Putamen (tissue), 1 donor: ENCODE measurements at places on chromosomes 12 and 14.

DNA sequence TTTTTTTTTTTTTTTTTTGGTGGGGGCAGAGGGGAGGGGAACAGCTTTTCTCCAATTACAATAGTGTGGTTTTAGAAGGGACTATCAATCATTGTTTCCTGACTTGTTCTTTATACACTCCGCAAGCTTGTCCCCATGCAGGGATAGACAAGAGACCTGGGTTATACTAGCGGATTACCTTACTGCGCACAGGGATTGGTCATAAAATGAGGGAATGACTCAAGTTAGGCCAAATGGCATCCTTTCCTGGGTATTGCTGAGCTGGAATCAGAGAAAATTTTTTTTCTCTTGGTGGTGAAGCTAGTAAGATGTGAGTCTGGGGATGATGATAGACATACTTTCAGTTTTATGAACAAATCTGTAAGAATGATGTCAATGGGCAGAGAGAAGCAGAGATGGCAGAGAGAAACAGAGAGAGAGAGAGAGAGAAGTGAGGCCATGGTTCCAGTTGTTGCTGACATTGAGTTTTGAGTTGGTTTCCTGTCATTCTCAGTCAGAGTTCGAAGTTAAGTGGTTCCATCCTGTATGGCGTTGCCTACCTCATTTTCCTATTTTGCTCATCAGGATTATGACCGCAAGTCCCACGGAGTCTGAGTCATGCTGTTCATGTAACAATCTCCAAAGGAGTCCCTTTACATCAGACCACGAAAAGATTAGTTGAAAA, 59.1 kb upstream of the OTOGL start:
- DNase-seq, result no peak

DNA sequence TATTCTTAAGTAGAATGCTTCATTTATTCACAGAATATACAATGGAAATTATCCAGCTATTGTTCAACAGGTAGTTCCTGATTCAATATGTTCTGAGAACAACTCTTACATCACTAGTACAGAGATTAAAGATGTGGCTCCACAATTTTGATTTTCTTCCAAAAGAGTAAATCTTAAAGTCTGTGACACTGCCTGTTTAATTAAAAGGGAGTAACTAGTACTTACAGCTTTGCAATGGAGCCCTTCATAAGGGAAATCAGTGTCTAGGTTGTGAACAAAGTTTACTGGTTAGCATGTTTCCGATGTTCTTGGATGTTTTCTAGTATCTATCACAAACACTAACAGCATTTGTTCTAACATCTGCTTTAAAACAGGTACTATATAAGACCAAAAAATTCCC, 30.8 kb downstream of the MIA2 start:
- DNase-seq, result no peak

GRCh38 chr12:6548966-6549683, 6.7 kb downstream of the IFFO1 start:
- DNase-seq, result no peak

- DNase-seq, result no peak
Measured at GRCh38 chr14:60506010-60506409, 2.9 kb upstream of the SIX6 start.

- DNase-seq, result no peak
Measured at GRCh38 chr14:49970474-49971147, 77.7 kb downstream of the ARF6 start.

DNA sequence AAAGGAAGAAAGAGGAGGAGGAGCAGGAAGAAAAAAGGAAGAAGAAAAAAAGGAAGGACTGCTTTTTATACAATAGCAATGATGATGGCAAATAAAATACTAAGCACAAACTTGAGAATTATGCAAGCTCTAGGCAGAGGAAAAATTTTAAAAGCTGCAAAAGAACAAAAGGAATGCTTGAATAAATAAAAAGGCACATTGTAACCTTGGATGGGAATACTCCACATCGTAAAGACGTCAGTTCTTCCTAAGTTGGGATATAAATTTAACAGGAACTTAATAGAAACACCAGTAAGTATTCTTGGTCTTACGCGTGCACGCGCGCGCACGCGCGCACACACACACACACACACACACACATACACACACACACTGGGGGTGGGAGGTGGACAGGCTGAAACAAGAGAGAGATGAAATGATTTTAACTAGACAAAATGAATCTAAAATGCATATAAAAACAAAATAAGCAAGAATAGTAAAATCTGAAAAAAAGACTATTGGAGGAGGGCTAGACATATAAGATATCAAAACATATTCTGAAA, 43.0 kb downstream of the SERPINA3 start:
- DNase-seq, result no peak

- DNase-seq, result no peak
Measured at GRCh38 chr14:32472076-32472475, 143.0 kb downstream of the AKAP6 start.

DNA sequence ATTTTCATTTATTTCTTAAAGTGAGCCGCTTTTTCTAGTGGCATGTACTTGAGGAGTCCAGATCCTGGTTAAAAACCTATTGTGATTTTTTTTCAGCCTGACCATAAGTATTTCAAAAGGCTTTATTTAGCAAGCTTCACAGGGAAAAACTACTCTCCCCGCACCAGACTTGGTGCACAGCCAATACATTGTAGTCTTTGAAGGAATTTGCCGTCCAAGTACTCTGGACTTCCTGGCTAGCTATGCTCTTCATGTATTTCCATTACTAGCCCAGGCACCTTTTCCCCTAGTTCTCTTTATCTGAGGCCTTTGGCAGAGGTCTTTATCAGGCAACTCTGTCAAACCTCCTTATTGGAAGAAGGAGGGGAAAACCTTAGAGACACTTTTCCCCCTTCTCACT, 234.7 kb downstream of the CCDC91 start:
- DNase-seq, result peak; percentile 0

- no peak for DNase-seq
Measured at GRCh38 chr14:89907655-89908054, 46.9 kb downstream of the EFCAB11 start.

- no peak for DNase-seq
Measured at GRCh38 chr12:6570264-6570887, 2.3 kb upstream of the NOP2 start.

GRCh38 chr14:103402695-103403094, 17.5 kb downstream of the MARK3 start:
- no peak for DNase-seq

- no peak for DNase-seq
Measured at GRCh38 chr12:107735763-107736162, 25.2 kb downstream of the PRDM4 start.

GRCh38 chr14:60640859-60641741, 8.2 kb downstream of the SIX1 start:
- no peak for DNase-seq

DNA sequence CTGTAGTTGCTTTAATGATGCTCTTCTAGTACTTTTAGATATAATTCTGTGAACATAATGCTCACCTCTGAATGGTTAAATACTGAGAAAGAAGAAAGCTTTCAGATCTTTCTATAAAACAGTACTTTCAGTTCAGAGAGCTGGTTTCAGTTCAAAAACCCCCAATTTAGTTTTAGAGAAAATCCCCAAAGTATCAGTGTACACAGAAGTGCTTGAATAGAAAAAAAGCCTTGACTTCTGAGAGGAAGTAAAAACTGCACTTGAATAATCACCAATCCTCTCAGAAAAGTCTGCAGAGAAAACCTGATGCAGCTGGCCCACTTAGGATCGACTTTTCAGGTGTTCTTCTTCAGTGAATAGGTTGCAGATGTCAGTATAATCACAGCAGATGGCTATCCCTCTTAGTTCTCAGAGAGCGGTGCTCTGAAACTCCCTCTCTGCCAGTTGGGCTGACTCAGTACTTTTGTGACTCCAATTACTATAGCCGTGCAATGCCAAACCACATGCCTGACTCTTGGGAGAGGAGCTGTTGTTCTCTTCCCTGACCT, 616.3 kb downstream of the LRFN5 start:
- DNase-seq, result peak; percentile 2

GRCh38 chr14:84998216-84998615, 531.7 kb upstream of the FLRT2 start:
- DNase-seq, result no peak

GRCh38 chr14:94581127-94581999, at the start of gene SERPINA5:
Gene SERPINA5 (plus strand): TSS chr14:94581426. CDS start chr14:94587363, 5,937 bp downstream.
- no peak for DNase-seq

GRCh38 chr14:101542391-101542790, 18.9 kb upstream of the DIO3 start:
- DNase-seq, result no peak

GRCh38 chr12:13976028-13976584, 5.3 kb downstream of the GRIN2B start:
- DNase-seq, result no peak

- no peak for DNase-seq
Measured at GRCh38 chr12:8559676-8560075, 19.0 kb upstream of the CLEC4E start.

DNA sequence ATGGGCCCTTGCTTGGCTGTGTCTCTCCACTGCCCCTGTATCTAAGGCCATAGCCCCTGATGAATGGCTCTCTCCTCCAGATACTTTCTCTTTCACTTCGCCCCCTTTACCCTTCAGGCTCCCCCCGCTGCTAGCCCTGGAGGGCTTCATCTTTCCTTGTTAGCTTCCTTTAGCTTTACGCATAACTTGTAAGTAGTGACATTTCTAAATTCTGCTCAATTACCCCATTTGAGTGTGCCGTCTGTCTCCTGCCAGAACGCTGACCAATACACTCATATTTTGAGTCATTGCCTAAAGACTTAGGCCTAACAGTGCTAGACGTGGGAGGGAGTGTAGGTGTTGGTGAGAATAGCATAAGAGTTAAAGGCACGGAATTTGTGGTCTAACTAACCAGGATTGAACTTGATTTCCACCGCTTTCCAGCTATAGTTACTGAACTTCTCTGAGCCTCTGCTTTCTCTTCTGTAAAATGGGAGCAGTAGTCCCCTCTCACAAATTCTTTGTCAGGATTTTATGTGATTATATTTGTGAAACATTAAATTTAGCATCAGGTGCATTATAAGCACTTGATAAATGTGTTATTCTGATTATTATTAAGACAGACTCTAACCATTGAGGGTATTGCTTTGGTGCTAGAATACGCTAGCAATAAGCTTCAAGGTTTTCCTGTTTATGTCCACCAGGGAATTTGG, 129.3 kb downstream of the ZFP36L1 start:
- no peak for DNase-seq

- no peak for DNase-seq
Measured at GRCh38 chr14:73750531-73750901, 36.3 kb upstream of the PNMA1 start.

GRCh38 chr14:34325493-34325892, 136.5 kb downstream of the SPTSSA start:
- no peak for DNase-seq

DNA sequence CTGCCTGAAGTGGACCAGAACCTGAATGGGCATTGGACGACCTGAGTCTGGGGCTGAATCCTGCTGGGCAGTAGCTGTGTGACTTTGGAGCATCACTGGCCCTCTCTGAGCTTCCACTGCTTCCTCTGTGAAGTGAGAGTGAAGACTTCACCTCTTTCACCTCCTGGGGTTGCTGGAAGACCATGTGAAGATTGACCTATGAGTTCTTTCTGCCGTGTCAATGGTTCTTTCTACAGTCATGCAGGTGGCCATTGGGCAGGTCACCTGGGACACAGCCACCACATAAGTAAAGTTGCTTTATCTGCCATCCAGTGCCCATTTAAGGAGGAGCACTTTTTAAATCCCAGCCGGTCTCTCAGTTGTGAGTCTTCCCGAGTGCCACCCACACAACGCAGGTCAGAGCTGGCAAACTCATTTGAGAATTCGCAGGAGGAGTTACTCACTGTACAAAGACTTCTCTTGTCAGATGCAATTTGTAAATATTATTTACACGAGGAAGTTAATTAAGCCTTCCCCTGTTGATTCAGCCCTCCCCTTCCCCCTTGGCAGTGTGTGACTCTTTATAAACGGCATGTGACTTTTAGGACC, 74.8 kb upstream of the TCL1B start:
- no peak for DNase-seq

GRCh38 chr12:51323966-51324895, at the start of gene BIN2:
Gene BIN2 (minus strand): TSS chr12:51324174. CDS start chr12:51324102, 72 bp downstream.
- DNase-seq, result no peak

- no peak for DNase-seq
Measured at GRCh38 chr12:41248391-41248790, 60.3 kb downstream of the PDZRN4 start.

GRCh38 chr12:52667509-52667908, 12.7 kb downstream of the KRT1 start:
- DNase-seq, result no peak

DNA sequence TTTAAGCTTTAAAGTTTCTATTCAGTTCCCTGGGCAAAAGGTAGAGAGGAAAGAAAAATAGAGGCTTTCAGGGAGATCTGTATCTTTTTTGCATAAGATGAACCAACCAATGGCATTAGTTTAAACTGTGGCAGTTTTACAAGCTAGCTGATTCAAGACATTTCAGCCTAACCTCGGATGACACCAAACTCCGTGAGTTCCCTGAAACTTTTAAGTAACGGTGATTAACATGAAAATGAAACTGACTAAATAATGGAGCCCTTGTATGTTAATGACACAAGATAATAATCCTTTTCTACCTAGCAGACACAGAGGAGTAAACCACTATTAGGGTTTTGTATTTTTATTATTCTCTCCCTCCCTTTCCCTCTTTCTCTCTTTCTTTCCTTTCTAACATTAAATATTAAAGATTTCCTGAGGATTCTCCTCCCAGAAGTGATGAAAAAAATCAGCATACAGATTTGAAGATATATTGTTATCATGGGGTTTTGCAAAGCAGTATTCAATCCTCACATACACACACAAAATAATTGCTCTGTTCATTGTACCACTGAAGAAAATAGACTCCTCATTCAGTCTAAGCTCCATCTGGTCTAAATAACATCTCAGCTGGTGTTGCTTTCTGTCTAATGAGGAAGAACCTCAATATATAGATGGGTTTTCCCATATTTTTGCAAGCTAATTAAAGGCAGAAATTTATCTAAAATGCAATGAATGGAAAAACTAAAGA, 483.8 kb downstream of the NOVA1 start:
- DNase-seq, result no peak

DNA sequence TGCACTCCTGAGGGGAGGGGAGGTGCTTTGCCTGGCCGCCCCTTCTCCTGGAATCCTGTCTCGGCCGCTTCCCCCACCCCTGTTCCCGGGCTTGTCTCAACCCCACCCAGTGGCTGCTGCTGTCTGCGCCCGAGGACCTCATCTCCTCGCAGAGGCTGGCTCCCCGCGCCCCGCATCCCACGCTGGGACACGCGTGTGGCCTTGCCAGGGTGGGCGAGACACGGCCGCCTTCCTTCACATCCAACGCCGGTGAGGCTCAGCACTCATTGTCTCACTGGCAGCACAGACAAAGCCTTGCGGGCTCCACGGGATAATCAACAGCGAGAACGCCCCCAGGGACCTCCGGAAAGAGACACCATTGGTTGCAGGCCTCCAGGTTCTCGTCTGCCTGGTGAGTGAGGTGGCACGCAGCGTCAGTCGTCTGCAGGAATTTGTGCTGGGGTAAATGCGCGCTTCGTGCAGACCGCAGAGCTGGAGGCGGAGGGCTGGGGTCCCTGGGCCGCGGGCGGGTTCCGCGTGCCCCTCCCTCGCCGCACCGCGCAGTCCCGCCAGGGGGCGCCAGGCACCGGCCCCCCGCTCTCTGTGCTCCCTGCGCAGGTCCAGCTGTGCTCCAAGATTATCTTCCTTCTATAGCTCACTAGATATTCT, 26.8 kb downstream of the CCDC177 start:
- DNase-seq, result peak; percentile 5
